Cerebellum (tissue), 4 donors: ENCODE measurements at places on chromosomes 2 and 18.

- no peak for DNase-seq
Measured at GRCh38 chr2:101162561-101163330, 11.6 kb upstream of the TBC1D8 start.

DNA sequence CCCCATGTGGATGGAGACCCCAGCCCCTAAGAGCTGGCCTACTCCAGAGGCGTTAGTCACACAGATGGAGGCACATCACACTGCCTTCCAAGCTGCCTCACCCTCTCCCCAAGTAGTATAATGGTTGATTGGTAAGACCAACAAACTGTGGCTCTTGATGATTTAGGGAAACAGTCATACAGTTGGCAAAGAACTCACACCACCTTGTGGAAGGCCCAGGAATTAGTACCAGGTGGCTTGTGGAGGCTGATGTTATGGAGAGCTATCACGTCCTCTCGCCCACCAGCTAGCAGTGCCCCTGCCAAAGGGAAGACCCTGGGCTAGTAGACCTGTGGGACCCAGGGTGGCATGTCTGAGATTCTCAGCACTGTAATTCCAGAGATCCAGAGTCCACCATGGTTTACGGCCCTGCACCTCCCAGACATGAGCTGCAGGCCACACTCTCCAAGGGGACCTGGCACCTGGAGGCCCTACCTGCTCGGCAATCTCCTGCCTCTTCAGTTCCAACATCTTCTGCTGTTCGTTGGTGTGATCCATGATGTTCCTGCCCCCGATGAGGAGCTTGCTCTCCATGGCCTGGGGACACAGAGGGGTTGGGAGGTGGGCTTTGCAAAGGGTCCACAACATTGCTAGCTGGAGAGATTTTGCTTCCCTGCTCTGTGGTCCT is 26.3 kb downstream of the KIF3C start:
- DNase-seq: no peak

- DNase-seq: no peak
Measured at GRCh38 chr18:989425-989824, 84.8 kb downstream of the ADCYAP1 start.

- DNase-seq: no peak
Measured at GRCh38 chr2:15177103-15177502, 384.0 kb downstream of the NBAS start.

DNA sequence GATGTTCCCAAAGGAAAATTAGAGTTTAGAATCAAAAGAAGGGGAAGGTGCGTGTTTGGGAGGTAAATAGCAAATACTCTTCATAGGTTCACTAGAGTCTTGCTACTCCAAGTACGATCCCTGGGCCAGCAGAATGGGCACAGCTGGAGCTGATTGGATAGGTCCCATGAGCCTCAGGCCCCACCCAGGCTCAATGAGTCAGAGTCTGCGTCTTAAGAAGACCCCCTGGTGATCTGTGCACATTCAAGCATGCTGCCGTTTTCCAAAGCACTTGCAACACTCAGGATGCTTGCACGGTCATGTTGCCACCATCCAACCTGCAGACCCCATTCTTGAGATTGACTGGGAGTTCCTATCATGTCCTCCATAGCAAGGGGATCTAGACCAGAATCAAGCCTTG is 40.5 kb downstream of the ABCG8 start:
- DNase-seq: no peak

DNA sequence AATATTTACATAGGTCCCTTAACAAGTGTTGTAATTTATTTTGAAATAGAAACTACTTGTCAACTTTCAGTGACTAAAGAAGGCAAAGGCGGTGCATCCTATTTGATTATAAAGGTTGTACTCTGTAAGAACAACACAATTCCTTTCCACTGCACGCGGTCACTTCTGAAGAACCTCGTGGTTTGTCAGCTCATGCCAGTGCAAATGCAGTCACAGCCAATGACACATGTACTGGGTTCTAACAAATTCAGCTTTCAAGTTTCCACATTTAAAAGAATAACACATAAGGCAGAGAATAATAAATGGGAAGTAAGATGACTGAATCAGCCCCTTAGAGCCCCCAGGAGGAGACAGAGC is 39.7 kb downstream of the CYB5A start:
- DNase-seq: no peak

GRCh38 chr2:198905881-198906612 is 551.7 kb downstream of the SATB2 start:
- DNase-seq: no peak

GRCh38 chr2:230575642-230576324 is 136.9 kb upstream of the CAB39 start:
- DNase-seq: no peak

DNA sequence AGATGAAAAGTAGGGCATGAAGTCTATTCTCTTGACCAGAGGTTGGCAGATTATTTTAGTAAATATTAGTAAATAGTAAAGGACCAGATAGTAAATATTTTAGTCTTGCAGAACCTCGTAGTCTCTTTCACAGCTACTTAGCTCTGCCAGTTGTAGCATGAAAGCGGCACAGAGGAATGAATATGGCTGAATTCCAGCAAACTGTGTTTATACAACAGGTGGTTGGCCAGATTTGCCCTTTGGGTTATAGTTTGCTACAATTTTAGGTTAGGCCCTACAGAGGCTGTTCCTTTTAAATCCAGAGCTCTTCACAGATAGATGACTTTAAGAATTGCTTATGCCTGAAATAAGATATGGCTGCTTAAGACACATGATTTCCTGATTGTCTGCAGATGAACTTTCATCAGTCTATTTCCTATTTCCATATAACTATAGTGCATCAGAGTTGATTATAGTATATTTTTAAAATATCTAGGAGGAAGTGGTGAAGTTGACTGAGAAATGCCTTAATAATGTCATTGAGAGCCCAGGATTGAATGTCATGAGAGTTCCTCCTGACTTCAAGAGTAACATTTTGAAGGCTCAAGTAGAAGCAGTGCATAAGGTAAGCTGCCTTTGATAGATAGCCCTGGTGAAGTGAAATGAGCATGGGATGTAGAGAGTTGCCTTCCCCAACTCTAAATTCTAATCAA is 80.5 kb downstream of the TMEM185B start:
- DNase-seq: no peak

- DNase-seq: no peak
Measured at GRCh38 chr2:165898381-165898780, 55.2 kb downstream of the TTC21B start.

- no peak for DNase-seq
Measured at GRCh38 chr2:179383975-179384374, 119.3 kb upstream of the SESTD1 start.
